GDM1 (cell line): ENCODE measurements at places on chromosomes 3 and 15.
A peak's percentile ranks its signal among the peaks of the same experiment; 100 is the strongest.

DNA sequence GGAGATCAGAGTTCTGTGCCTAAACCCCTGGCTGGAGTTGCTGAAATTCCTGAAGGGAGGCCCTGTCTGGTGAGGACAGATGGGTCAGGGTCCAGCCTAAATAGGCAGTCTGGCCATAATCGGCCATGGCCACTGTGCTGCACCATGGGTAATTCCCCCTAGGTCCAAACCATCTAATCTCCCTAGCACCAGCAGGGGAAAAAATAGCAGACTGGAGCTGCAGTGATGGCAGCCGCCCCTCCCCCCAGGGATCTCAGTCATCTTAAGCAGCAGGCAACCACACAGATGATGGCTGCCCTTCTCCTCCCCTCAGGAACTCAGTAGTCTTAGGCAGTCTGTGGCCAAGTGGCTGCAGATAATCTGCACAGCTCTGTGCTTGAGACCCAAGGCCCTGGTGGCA lies 68.4 kb upstream of the CD96 start:
- no peak for DNase-seq

DNA sequence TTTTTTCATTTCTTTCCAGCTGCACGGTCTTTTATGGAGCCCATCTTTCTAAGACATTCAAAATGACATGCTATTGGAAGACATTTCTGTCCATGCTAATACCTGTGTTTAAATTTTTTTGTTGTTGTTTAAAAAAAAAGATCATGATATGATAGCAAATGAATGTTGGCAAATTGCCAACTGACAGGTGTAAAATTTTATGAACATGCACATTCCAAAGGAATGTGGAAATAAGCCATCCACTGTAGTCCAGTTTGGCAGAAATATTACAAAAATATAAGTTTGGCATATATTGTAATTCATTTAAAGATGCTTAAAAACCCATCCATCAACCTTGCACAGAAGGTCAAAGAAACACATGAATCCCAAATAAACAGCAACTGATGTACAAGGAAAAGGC lies 75.6 kb upstream of the WNT5A start:
- DNase-seq, result no peak

- DNase-seq, result no peak
Measured at GRCh38 chr3:24945563-24945962, 450.9 kb upstream of the THRB start.

DNA sequence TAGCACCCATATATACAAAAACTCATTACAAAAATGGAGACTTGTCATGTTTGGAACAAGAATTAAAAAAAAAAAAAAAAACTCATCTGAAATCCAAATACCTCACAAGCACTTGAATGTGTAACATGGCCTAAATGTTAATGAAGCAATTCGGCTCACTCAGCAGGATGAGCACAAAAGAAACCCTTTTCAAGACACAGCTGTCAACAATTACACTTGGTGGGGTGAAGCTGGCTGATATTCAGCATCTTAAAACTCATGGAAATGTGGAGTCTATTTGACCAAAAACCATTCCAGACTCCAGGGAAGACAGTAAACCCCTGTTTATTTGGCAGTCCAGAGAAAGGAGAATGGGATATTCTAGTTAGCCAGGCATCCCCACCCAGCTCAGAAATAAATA lies 205.4 kb upstream of the TSC22D2 start:
- DNase-seq, result no peak

DNA sequence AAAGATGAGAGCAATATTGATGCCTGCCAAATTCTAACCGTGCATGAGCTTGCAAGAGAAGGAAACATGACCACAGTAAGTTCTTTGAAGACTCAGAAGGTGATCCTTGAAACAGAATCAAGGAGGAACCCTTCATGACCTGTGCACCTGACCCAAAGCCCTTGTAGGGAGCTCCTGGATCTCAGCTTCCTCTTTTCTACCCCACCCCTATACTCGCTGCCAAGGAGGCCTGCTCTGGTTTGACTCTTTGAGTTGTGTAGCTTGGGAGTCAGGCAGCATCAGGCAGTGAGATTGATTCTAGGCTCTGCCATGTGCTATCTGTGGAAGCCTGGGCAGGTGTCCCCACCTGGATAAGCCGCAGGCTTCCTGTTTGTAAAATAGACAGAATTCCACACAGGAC lies 10.6 kb downstream of the TTC21A start:
- peak; percentile 8 for DNase-seq

DNA sequence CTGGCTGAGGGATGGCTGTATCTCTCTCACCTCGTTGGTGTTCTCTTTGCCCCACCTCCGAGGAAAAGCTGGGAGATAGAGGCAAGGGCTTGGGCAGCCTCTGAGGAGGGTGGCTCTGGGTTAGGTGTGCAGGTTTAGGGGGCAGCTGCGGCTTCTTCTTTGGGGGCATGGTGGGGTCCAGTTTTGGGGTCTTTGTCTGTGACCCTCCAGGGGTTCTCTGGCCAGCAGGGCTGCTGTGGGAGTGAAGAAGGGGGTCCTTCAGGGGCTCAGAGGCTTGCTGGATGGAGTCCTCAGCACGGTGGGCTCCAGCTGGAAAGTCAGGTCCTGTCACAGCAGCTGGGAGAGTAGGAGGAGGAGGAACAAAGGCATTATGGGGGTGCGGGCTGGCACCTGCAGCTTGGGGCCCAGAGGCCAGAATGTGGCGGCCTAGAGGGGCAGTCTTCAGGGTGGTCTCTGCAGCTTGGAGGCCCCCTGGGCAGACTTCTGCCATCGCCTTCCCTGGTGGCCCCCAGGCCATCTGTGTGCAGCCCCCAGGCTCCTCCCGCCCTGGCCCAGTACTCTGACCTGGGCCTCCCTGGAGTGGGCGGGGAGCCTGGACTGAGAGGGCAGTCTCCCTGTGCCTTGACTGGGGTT lies 7.0 kb downstream of the XIRP1 start:
- DNase-seq, result no peak

DNA sequence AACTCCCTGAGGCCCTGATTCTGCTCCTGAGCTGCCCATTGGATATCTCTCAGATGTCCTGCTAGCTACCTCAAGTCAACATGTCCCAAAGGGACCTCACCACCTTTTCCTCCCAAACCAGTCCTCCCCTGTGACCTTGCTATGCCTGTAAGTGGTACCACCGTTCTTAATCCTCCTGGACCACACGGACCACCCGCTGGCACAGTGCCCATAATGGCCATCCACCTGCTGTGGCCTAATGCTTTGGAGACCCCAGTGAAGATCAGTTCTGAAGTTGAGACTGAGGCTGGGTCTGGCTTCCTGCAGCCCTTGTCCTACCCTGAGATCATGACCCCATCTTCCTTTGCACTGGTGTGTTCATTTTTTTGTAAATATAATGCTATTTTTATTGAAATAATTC lies 15.0 kb upstream of the VPS8 start:
- no peak for DNase-seq

DNA sequence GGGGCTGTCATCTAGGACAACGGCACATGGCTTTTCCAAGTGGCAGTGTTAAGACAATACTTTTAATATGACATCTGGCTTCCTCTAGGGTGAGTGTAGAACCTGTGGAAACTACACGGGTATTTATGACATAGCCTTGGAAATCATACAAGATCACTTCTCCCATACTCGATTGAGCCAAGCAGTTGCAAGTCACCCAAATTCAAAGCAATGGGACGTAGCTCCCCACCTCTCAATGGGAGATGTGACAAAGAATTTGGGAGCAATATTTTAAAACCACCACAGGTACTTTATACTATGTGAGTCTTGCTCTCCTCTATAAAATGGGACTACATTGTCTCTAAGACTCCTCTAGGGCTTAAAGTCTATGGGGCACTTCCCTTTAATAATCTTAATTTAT lies 93.5 kb downstream of the TGFBR2 start:
- no peak for DNase-seq

GRCh38 chr3:13705702-13706280 lies 156.9 kb downstream of the FBLN2 start:
- DNase-seq, result no peak

- DNase-seq, result no peak
Measured at GRCh38 chr3:48399387-48400172, 27.6 kb downstream of the FBXW12 start.

DNA sequence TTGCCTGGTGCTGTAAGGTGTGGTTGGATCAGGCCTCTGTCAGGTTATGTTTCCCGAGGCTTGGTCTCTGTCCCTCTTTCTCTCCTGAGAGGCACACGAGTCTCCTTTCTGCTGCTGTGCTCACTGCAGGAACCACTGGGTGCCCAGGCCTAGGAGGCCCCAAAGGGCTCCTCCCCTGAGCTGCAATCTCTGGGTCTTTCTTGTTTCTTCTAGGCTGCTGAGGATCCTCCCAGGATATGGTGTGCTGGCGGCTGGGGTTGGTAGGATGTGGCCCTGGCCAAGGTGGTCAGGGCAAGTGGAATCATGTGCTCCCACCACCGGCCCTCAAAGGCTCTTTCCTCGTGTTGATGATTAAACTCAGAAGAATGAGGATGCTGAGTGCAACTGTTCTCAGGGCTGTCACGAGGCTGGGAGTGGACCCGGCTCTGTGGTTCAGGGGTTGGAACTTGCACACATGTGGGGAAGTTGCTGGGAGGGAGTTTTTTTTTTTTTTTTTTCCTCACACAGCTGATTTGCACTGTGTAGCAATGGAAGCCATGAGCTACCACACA lies 43.6 kb upstream of the CTSH start:
- peak; percentile 74 for DNase-seq

DNA sequence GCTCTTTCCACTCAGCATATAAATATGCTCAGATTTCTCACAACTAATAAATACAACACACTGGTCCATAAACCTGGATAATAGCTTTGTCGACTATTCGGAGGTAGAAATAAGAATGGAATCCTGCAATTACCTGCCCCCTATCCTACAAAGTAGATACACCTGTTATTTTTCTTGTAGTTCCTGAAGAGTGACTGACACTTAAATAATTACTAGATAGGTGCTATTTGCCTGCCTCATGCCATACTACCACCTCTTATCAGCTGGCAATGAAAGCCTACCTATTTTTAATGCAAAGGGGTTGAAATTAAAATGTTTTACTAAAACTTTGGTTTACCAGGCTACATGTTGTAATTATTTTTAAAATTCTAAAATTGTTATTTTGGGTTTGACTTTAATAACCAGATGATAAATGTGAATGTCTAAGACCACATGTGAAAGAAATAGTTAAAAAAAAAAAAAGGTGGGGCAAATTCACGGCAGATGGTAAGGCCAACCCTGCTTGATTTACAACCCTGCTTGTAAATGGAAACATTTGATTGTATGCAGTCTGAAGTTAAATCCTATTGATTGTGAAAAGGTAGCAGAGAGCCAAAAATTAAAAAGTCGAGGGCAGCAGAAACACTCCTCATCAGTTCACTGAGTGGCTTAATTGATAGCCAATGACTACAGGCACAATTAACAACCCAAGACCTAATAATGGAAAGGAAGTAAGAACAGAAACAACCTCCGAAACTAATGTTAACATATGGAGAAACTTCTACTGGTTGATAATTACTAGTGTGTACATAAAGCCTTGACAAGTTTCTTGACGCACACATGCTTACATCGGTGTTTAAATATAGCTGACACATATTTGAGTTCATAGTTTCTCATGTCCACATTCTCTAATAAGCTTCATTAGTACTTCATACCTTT lies 8.9 kb downstream of the PEAK1 start:
- no peak for DNase-seq

GRCh38 chr15:91882858-91883586 lies 29.5 kb downstream of the SLCO3A1 start:
- DNase-seq, result no peak

GRCh38 chr3:14239940-14240339 lies 61.3 kb downstream of the LSM3 start:
- no peak for DNase-seq

DNA sequence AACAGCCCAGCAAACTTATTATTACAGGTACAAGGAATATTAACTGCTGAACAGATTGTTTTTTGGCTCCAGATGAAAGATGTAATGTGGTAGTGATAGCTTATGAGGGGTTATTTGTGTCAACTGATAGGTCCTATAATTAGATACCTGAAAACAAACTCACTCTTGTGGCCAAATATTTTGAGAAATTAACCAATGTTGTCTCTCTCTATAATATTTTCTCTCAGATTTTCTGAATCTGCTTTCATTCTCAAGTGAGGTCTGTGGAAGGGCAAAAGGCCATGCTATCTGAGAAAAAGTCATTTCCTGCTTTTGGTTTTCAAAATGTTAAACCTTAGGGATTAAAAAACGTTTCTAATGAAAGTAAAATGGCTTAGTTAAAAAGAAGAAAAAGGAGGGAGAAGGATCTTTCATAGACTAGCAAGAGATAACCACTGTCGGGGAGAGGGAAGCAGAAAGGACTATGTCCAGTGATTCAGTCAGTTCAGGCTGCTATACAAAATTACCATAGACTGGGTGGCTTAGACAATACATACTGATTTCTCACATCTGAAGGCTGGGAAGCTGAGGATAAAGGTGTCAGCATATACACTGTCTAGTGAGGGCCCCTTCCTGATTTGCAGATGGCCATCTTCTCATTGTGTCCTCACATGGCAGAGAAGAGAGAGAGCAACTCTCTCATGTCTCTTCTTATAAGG lies 277.5 kb upstream of the P2RY1 start:
- DNase-seq, result no peak

- no peak for DNase-seq
Measured at GRCh38 chr15:57994221-57995049, 71.1 kb downstream of the ALDH1A2 start.

DNA sequence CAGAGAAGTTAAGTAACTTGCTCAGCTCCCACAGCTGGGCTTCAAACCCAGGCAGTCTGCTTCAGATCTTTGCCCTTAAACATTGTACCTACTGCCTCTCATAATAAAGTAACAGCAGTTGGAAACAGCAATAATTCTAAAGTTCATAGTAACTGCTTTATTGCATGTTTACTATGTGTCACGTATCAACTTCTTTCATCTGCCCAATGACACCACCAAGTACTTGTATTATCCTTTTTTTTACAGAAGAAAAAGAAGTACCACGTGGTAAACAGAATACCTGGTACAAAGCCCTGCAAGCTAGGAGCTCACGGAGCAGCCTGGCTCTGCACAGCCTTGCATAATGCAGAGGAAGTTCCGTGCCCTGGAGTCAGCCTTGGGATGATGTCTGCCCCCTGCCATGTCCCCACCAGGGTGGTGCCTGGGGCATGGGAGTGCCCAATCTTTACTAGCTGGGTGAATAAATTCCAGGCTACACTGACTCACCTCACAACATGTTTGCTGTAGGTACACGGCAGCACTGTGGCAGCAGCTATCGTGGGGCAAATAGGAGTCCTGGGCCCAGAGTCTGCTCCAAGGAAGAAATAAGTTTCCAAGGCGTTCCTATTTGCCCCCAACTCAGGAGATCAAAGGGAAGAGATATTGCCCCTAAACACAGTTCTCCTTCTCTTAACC lies 77.2 kb downstream of the LDHAL6B start:
- DNase-seq, result no peak
